ENCODE measurements at places on chromosomes 16 and 17.

- DNase-seq: no peak
These were observed 2.0 kb upstream of the RAP1GAP2 start for GRCh38 chr17:2794111-2794803.

DNA sequence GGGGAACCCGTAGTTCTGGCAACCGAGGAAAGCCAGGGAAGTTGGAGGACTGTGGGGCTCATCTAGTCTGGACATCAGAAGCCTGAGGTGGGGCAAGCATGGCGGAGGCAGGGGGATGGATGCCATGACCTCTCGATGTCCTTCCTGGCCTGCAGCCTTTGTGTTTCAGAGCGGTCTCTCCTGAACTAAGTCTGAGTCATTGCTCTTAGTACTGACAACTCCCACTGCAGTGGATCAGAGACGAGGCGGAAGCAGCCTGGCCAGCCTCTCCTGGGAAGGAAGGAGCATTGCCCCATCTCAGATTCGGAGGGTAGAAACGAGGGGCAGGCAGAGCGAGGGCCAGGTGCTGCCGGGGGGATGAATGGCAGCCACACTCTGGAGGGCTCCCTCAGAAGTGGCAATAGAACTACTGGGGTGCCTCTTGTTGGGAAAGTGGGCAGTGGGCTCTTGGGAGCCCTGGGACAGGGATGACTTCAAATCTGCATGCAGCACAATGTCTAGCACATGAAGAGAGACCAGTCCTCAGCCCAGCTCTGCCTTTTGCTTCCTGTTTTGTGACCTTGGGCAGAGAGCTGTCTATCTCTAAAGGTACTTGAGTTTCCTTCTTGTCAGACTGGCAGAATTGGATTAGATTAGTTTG is 3.6 kb upstream of the STAC2 start:
- no peak for DNase-seq

DNA sequence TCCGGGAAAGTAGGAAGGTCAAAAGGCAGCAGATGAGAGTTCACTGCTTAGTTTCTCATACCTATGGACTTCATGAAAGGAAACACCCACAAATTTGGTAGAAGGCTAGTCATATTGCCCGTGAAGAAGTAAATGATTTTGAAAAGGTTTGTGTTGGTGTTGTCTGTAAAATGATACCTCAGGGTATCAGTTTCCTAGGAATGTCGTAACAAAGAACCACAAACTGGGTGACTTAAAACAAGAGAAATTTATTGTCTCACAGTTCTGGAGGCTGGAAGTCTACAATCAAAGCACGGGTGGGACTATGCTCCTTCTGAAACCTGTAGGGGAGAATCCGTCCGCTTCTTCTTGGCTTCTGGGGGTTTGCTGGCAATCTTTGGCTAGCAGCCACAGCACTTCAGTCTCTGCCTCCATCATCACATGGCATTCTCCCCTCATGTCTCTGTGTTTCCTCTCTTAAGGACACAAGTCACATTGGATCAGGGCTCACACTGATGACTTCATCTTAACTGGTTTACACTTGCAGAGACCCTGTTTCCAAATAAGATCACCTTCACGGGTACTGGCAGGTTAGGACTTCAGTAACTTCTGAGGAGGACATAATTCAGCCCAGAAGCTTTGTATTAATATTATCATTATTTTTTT is 2.0 kb upstream of the NAE1 start:
- no peak for DNase-seq

DNA sequence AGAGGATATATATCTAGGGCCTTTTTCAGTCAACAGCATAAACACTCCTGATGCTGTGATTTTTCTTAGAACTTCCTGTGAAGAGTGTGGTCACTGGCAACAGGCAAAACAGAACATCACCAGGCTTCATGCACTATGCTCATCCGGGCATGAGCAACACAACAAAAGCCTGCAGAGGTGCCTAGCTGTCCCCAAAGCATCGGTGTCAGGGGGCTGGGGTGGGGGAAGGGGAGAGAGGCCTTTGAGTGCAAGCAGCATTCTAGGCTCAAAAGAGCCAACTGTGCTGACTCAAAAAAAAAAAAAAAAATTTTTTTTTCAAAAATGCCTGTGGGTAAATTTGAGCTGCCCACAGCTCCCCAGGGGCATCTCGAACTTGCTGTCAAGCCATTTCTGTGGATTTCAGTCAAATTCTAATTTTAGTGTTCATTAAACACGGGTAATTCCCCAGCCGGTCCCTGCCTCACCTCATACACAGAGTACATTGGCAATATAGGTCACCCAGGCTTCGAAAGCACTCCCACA is 194.6 kb upstream of the DYNLRB2 start:
- peak; percentile 68 for DNase-seq
